ENCODE measurements at places on chromosomes 1 and 21. TPM values are rescaled to one million over a fixed set of nuclear protein-coding genes. Genes with fewer than 3 reads are reported as not detected.

DNA sequence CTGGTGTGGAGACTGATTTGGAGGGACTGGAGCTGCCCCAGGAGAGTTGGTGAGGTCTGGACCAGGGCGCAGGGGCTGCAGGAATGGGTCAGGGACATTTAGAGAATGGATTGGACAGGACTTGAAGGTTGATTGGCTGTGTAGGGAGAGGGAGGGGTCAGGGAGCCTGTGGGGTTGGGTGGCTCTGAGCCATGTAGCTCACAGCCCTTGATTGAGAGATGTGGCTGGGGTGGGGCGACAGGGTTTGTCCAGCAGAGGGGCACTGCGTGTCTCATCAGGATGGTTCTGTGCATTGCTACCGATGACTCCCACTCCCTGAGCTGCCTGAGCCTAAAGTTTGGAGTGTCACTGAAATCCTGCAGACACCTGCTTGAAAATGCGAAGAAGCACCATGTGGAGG is 12.1 kb downstream of the AZIN2 start:
- no peak for DNase-seq

The AKR7A3 gene
- 0.20 TPM for total RNA-seq

GRCh38 chr21:46078978-46079351 is 18.9 kb upstream of the COL6A2 start:
- DNase-seq = peak; percentile 79

The CLIC6 gene
- total RNA-seq = 35.5 TPM

GRCh38 chr1:247415423-247416361 is at the start of gene NLRP3:
TSS of gene NLRP3 (plus strand) at chr1:247416173. CDS start at chr1:247418801, 2,628 bp downstream.
- DNase-seq = peak; percentile 25

The KLHDC8A gene
- not detected for total RNA-seq

All from psoas muscle (tissue), 8 donors.